ENCODE measurements at places on chromosomes 5 and 9.

GRCh38 chr5:59807806-59808205, 85.7 kb downstream of the PDE4D start:
- DNase-seq, result no peak

DNA sequence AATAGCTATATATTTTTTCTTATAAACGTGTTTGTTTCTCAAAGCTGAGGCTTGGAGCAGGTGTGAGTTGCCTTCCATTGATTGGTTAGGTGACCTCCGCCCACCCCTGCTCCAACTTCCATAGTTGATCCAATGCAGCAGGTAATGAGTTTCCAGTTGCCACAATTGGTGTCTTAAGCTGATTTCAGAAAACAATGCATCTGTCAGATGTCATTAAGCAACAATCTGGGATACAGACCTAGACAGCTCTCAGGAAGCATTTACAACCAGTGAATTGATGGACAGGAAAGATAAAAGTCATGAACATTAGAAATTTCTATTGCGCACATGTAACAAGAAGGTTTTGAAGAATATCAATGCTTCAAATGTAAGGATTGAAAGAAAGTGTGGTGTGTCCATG, 510.5 kb downstream of the SEMA5A start:
- no peak for DNase-seq

DNA sequence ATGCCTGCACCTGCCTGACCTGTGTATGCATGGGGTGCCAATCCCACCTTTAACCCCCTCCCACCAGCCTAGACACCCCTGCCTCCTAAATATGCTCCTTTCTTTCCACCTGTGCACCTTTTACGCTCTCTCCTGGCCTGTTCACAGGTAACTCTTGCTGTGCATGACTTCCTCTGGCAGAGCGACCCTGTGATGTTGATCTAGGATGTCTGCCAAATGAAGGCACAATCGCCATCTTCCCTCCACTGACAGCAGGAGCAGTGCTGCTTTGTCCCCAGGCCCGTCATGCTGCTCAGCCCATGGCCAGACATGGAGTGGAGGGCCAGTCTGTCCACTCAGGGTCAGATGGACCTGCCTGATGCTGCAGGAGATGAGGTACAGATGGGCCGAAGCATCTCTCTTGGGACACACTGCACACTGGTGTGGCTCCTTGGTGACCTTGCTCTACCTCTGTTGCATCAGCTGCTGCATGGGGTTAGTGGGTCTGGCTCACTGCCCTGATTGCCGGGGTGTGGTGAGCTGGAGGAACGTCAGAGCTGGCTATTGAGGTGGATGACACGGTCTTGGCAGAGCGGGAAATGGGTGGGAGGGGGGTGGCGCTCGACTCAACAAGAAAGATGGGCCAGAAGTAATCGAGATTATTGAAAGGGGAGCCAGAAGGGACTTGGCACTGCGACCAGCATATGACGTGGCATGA, 101.7 kb upstream of the PITX1 start:
- DNase-seq, result no peak

DNA sequence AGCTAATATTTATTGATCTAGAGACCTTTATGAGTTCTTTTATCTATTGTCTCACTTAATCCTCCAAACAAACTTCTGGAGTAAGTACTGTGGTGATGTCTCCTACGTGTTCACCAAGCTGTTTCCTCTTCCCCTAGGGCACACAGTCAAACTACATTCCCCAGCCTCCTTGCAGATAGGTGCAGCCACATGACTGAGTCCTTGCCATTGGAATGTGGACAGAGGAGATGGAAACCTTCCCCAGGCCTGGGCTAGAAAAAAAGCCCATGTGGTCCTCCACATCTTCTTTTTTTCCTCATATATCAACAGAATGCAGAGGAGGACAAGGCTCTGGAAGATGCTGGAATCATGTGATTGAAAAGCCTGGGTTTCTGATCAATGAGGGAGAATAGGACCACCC, 88.0 kb downstream of the ANKRD55 start:
- DNase-seq, result no peak

- no peak for DNase-seq
These were observed 308.2 kb downstream of the ARL15 start for GRCh38 chr5:54001976-54002775.

- DNase-seq, result no peak
These were observed 145.8 kb downstream of the ACTL7B start for GRCh38 chr9:108709997-108710396.

- no peak for DNase-seq
These were observed 117.4 kb downstream of the GCNT1 start for GRCh38 chr9:76576344-76576743.

Measured in hypothalamus (tissue), 51 donors.